Heart right ventricle (tissue), 16 donors: ENCODE measurements at places on chromosomes 2 and 18. TPM values are rescaled to one million over a fixed set of nuclear protein-coding genes. Genes with fewer than 3 reads are reported as not detected.

The UGT1A4 gene
- total RNA-seq, result not detected

The NGEF gene
- total RNA-seq, result not detected

DNA sequence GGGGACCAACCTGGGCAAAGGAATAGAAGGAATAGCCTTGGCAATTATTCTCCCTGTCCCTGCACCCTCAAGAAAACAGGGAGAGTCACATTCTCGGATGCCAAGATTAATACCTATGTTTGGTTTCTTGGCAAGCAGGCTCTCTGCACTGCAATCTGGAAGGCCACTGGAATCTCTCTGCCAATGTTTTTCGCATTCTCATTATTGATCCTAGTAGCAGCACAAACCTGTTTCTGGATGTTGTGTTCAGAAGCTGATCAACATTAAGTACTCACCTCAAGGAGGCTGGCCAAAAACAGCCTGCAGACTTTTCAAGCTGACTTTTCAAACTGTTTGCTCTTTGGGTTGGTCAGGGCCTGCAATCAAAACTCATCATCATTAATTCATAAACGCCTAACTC is 62.2 kb downstream of the CLHC1 start:
- DNase-seq, result no peak
- H3K27ac ChIP-seq, result no peak overlapping the region
- H3K27me3 ChIP-seq, result no peaks in the 10 kb centered on the region
- no peak overlapping the region for H3K4me3 ChIP-seq

The CHST10 gene
- total RNA-seq, result 8.9 TPM

The MC5R gene
- total RNA-seq, result not detected

DNA sequence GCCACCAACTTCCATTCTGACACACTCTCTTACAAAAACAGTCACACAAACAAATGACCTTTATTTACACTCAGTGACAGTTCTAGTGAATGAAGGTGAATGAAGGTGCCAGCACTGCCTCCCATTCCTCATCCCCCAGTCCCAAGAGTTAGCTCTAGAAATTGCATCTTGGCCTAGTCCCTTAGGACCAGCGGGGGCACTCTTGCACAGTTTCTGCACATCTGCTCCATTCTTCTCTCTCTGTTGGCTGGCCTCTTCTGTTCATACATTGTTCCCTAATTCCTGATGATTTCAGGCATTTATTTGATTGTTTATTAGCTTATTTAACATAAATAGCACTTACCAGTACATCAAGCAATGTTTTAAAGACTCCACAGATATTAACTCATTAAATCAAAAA is 30.9 kb downstream of the GAREM1 start:
- no peaks in the 10 kb centered on the region for H3K36me3 ChIP-seq
- no peak overlapping the region for H3K4me3 ChIP-seq
- H3K27me3 ChIP-seq, result no peaks in the 10 kb centered on the region
- no peak for DNase-seq
- no peak overlapping the region for H3K27ac ChIP-seq

- H3K27me3 ChIP-seq, result peaks cover 7% of the 10 kb centered on the region
- H3K4me1 ChIP-seq, result no peaks in the 10 kb centered on the region
- DNase-seq, result no peak
- no peak overlapping the region for H3K27ac ChIP-seq
- no peak overlapping the region for H3K4me3 ChIP-seq
- no peaks in the 10 kb centered on the region for H3K36me3 ChIP-seq
These were observed 32.6 kb upstream of the CCBE1 start for GRCh38 chr18:59729781-59730180.

The FBXO41 gene
- 1.0 TPM for total RNA-seq

The GLI2 gene
- 1.0 TPM for total RNA-seq

GRCh38 chr2:221346411-221346810 is 225.7 kb downstream of the EPHA4 start:
- no peak for DNase-seq
- H3K36me3 ChIP-seq, result no peaks in the 10 kb centered on the region
- H3K27ac ChIP-seq, result no peak overlapping the region
- no peak overlapping the region for H3K4me3 ChIP-seq

DNA sequence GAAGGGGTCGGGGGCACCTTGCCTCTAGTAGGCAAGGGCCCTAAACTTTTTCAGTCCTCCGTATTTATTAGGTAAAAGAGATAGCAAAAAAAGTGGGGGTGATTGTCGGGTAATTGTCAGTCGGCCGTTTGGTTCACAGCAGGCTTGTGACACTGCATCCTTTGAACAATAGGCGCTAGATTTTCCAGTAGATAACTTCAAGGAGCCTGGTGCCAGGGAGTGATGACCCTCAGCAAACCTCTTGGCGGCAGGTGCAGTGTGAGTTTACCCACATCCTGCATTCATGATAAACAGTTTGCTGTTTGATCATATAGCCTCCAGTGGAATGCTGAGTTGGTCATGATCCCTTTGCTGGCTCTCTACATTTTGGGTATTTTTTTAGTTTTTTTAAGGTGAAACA is 22.9 kb downstream of the SERPINB8 start:
- H3K27me3 ChIP-seq, result no peaks in the 10 kb centered on the region
- no peaks in the 10 kb centered on the region for H3K36me3 ChIP-seq
- no peaks in the 10 kb centered on the region for H3K4me1 ChIP-seq
- no peak for DNase-seq
- H3K27ac ChIP-seq, result no peak overlapping the region
- no peak overlapping the region for H3K4me3 ChIP-seq

DNA sequence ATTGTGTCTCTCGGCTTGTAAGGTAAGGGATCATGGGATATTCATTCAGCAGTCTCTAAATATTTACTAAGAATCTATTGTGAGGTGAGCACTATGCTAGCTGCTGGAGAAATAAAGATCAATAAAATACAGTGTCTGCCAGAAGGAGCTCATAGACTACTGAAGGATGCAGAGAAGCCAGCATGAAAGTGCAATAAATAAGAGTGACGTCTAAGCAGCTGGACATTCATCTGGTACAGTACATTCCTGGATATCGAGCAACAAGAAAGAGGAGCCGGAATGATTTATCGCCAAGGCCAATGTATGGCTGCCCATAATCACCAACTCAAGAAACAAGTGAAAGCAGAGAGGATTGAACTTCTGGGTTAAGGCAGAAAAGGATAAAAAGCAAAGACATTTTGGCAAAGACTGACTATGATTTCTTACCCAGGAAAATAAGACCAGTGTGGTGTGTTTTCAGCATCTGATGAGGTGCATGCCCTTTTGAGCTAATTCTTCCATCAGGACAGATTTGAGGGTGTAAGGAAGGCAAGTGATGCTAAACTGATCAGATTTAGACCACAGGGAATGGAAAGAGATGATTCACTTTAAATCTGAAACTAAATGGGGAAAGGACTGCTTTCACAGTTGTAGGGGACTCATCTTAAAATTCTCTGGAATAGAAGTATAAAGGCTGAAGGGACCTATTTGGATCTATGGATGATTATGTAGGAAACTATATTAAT is 18.7 kb upstream of the LMAN1 start:
- H3K4me3 ChIP-seq, result no peak overlapping the region
- H3K36me3 ChIP-seq, result no peaks in the 10 kb centered on the region
- no peak overlapping the region for H3K27ac ChIP-seq
- no peaks in the 10 kb centered on the region for H3K27me3 ChIP-seq

- H3K4me3 ChIP-seq, result no peak overlapping the region
- peaks cover 29% of the 10 kb centered on the region for H3K27me3 ChIP-seq
- H3K36me3 ChIP-seq, result no peaks in the 10 kb centered on the region
- H3K27ac ChIP-seq, result no peak overlapping the region
- peak; percentile 63 for DNase-seq
These were observed 17.3 kb upstream of the CYS1 start for GRCh38 chr2:10097352-10098148.

DNA sequence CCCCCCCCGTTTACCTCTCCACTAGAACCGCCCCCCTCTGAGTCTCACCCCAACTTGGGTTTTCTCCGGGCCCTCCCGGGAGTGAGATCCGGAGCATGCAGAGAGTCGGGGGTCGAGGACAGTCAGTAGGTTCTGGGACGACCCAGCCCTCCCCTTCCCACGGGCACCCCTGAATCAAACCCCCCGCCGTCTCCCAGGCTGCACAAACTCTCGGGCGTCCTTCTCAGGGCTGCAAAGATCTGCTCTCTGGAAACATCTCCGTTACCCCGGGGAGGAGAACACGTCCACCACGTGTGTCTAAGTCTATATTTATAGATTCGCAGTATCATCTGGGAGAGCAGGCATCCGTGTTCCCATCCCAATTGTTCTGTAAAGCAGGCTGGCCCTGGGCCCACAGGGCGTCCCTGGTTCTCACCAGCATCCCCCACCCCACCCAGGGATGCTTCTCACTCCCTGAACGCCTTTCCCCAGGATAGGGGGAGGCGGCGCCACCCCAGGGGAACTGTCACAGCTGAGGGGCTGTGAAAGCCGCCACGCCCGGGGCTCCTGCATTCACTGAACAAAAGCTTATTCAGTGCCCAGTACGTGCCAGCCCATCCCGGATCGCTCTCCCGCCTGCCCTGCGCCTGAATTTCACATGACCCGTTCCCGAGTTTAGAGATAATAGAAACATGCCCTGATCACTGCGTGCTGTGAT is 765 bp upstream of the DIPK1C start:
- H3K4me1 ChIP-seq, result peaks cover 14% of the 10 kb centered on the region
- H3K27ac ChIP-seq, result peak overlapping the region; percentile 20
- H3K27me3 ChIP-seq, result peaks cover 13% of the 10 kb centered on the region
- H3K36me3 ChIP-seq, result no peaks in the 10 kb centered on the region
- DNase-seq, result peak; percentile 41
- peak overlapping the region; percentile 76 for H3K4me3 ChIP-seq

DNA sequence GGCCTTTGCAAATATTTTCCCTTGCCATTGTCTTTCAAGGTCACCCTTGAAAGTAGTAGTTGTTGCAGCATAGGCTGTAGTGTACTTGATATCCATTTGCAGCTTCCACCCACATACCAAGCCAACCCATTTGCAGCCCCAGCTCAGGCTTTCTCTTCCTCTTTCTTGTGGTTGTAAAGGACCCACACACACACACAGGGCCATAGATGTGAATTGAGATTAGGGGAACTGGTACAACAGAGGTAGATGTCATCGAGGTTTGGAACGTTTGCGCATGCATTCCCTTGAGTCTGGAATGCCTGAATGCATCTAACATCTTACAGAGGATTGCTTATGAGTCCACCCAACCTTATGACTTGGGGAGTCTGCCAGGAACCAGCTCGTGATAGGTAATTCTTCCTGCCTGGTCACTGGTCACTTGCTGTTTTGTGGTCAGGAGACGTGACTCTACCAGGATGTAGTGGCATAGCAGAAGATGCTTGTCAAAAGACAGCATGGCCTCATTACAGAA is 91.9 kb downstream of the MRPS9 start:
- H3K4me1 ChIP-seq, result no peaks in the 10 kb centered on the region
- no peak overlapping the region for H3K27ac ChIP-seq
- no peak overlapping the region for H3K4me3 ChIP-seq
- H3K36me3 ChIP-seq, result no peaks in the 10 kb centered on the region
- H3K27me3 ChIP-seq, result peaks cover 24% of the 10 kb centered on the region
- no peak for DNase-seq

The CRYBA2 gene
- not detected for total RNA-seq

GRCh38 chr2:218438596-218438995 is 19.7 kb downstream of the VIL1 start:
- H3K36me3 ChIP-seq, result no peaks in the 10 kb centered on the region
- H3K27ac ChIP-seq, result no peak overlapping the region
- H3K4me3 ChIP-seq, result no peak overlapping the region
- H3K4me1 ChIP-seq, result peaks cover 5% of the 10 kb centered on the region
- H3K27me3 ChIP-seq, result no peaks in the 10 kb centered on the region

- no peak overlapping the region for H3K27ac ChIP-seq
- H3K27me3 ChIP-seq, result no peaks in the 10 kb centered on the region
- DNase-seq, result no peak
- H3K36me3 ChIP-seq, result no peaks in the 10 kb centered on the region
These were observed 47.8 kb upstream of the CAVIN2 start for GRCh38 chr2:191894681-191895147.

The DUSP2 gene
- total RNA-seq, result 1.2 TPM

The C2orf72 gene
- total RNA-seq, result not detected

GRCh38 chr2:45709137-45709536 is 57.7 kb downstream of the PRKCE start:
- DNase-seq, result peak; percentile 69
- no peaks in the 10 kb centered on the region for H3K36me3 ChIP-seq
- no peak overlapping the region for H3K4me3 ChIP-seq
- no peak overlapping the region for H3K27ac ChIP-seq
- peaks cover 28% of the 10 kb centered on the region for H3K4me1 ChIP-seq
- H3K27me3 ChIP-seq, result no peaks in the 10 kb centered on the region

DNA sequence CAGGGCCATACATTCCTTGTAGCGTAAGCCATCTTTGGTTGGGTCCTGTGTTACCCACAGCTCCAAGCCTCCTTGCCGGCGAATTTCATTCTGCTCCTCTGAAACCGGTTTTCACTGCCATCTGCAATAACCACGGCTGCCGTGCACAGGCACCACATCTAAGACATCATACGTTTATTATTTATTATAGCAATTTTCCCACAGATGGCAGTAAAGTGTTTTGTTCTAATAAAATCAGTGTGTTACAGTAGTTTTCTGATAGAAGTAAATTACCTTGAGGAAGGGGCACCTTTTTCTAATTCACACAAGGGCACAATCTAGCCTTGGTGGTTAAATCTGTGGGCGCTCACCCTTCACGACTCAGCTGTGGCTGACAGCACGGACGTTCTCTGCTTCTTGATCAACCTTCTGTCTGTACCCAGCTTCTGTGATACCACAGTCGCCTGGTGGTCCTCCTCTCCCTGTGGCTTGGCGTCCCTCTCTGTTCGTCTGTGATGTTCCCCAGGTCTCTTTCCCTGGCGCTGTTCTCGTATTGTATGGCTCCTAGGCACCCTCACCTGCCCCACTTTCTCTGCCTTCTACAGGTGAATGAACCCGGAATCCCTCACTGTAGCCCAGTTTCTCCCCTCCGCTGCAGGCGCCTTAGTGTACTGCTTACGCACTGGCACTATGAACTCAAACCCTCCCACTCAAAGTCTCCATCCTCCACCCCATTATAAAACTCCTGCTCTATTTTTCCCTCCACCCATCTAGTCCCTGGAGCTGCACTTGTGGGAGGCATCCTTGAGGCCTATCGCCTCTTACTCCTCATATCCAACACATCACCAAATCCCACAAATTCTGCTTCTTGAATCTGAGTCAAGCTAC is 236.8 kb downstream of the DYSF start:
- peaks cover 5% of the 10 kb centered on the region for H3K4me1 ChIP-seq
- H3K4me3 ChIP-seq, result no peak overlapping the region
- no peak overlapping the region for H3K27ac ChIP-seq
- no peak for DNase-seq
- H3K36me3 ChIP-seq, result no peaks in the 10 kb centered on the region
- no peaks in the 10 kb centered on the region for H3K27me3 ChIP-seq

- no peak overlapping the region for H3K27ac ChIP-seq
- H3K4me3 ChIP-seq, result no peak overlapping the region
- no peak for DNase-seq
- H3K4me1 ChIP-seq, result peaks cover 32% of the 10 kb centered on the region
- no peaks in the 10 kb centered on the region for H3K27me3 ChIP-seq
- no peaks in the 10 kb centered on the region for H3K36me3 ChIP-seq
These were observed 94.3 kb downstream of the MREG start for GRCh38 chr2:215918901-215919599.

- no peak overlapping the region for H3K4me3 ChIP-seq
- H3K27ac ChIP-seq, result no peak overlapping the region
- H3K36me3 ChIP-seq, result peaks cover 100% of the 10 kb centered on the region
- no peaks in the 10 kb centered on the region for H3K4me1 ChIP-seq
- H3K27me3 ChIP-seq, result no peaks in the 10 kb centered on the region
- DNase-seq, result peak; percentile 4
These were observed 44.5 kb downstream of the ANO7 start for GRCh38 chr2:241232736-241233575.

GRCh38 chr2:61658841-61659780 is 121.0 kb upstream of the XPO1 start:
- peaks cover 9% of the 10 kb centered on the region for H3K4me1 ChIP-seq
- H3K4me3 ChIP-seq, result no peak overlapping the region
- H3K36me3 ChIP-seq, result no peaks in the 10 kb centered on the region
- DNase-seq, result peak; percentile 32
- no peaks in the 10 kb centered on the region for H3K27me3 ChIP-seq
